Uterus (tissue), 4 donors: ENCODE measurements at places on chromosomes 2 and 18. TPM values are rescaled to one million over a fixed set of nuclear protein-coding genes. Genes with fewer than 3 reads are reported as not detected.
A peak's percentile ranks its signal among the peaks of the same experiment; 100 is the strongest.

DNA sequence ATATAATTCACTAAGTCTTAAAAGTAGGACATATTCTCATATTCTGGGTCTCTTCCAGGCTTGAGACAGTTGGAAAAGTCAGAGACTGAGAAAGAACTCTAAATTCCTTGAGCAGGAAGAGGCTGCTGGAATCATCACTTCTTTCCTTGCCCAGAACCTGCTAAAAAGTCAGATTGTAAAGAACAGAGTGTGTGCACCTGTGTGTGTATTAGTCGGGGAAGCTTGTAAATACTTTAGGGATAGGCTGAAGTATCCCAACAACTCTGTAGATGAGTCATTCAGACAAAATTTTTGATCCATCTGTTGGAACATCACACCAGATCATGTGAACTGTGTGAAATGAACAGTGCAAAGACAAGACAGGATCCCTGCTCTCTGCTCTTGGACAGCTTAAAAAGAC lies 16.1 kb downstream of the GAREM1 start:
- DNase-seq = no peak

- peak; percentile 63 for DNase-seq
Measured at GRCh38 chr2:120729406-120730399, 6.0 kb upstream of the GLI2 start.

GRCh38 chr2:42456126-42456839 lies 37.5 kb downstream of the KCNG3 start:
- no peak for DNase-seq

- no peak for DNase-seq
Measured at GRCh38 chr18:77254711-77255405, 5.2 kb downstream of the GALR1 start.

- no peak for DNase-seq
Measured at GRCh38 chr2:199668645-199669044, 182.3 kb downstream of the FTCDNL1 start.

GRCh38 chr2:230956827-230957755 lies 32.0 kb upstream of the GPR55 start:
- no peak for DNase-seq

DNA sequence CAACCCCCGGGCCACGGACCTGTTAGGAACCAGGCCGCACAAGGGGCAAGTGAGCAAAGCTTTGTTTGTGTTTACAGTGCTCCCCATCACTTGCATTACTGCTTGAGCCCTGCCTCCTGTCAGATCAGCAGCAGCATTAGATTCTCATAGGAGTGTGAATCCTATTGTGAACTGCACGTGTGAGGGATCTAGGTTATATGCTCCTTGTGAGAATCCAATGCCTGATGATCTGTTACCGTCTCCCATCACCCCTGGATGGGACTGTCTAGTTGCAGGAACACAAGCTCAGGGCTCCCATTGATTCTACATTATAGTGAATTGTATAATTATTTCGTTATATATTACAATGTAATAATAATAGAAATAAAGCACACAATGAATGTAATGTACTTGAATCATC lies 125.6 kb downstream of the FMNL2 start:
- no peak for DNase-seq

DNA sequence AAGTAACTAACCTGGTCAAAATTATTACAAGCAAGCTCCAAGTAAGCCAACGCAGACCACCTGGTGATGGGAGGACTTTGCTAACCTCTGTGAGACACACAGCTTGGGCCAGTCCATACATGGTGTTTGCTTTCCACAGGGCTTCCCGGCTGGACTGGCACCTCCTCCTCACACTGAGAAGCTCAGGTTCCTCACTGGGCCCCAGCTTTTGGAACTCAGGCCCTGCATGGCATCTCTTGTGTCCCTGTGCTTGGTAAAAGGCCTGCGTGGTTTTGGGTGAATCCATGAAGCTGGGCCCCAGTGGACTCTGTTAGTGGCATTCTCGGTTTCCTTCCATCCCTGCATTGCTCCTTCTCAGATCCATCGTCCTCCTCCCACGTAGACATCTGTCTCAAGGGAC lies 123.4 kb downstream of the VAPA start:
- DNase-seq = peak; percentile 7

DNA sequence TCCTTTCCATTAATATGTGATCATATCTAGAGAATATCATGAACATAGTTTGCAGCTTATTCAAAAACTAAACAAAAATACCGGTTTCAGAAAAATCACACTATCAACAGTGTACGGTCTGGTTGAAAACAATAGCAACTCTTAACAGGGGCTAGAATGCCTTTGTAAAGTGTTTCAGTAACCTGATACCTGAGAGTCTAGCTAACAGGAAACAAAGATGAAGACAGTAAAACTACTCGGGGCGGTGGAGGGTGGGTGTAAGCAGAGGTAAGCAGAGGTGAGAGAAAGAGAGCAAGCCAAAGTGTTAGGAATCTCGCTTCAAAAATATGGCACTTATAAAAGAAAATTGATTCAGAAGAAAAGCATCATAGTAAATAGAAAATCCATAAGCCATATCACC lies 109.0 kb upstream of the RGPD4 start:
- DNase-seq = no peak

DNA sequence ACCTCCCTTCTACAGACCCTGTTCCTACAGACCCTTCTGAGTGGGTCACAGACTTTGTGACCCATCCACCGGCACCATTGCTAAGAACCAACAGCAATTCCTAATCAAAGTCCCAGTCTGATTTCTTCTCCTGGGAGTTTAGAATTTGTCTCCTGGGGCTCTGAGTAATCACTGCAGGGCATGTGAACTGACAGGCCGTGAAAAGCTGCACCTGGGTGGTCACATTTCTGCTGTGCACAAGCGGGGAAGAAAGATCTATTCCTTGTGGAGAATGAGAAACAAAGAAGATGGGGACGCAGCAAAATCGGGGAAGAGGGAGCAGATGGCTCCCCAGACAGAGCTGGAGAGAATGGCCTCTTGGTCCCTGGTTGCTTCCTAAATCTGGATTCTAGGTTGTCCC lies 151.0 kb downstream of the ARL4C start:
- DNase-seq = no peak

GRCh38 chr2:199457147-199458008 lies at the start of gene SATB2:
TSS of gene SATB2 (minus strand) at chr2:199457939. CDS start at chr2:199456037, 1,902 bp downstream.
- DNase-seq = no peak

DNA sequence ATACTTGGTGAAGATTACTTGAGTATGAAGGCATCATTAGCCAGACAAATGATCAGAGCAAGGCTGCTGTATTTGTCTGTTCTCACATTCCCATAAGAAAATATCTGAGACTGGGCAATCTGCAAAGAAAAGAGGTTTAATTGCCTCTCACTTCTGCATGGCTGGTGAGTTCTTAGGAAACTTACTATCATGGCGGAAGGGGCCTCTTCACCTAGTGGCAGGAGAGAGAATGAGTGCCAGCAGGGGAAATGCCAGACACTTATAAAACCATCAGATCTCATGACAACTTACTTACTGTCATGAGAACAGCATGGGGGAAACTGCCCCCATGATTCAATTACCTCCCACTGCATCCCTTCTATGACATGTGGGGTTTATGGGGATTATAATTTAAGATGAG lies 452.3 kb downstream of the GALR1 start:
- DNase-seq = no peak

DNA sequence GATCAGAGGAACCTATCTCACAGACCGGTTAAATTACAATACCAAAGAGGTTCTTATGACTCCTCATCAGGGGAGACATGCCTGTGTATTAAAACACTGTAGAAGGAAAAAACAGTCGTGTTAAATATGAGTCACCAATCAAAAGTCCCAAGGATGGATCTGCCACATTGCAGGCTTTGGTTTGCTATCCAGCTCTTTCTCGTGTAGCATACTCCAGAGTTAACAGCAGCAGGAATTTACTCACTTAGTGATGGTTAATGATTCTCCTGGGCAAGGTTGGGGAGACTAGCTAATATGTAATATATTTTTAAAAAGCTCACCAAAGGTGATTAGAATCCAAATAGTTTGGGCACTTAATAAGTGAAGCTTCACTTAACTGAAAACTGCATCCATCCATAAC lies 109.7 kb downstream of the MBD5 start:
- DNase-seq = no peak

- DNase-seq = peak; percentile 77
Measured at GRCh38 chr2:109238580-109238979, 109.6 kb downstream of the SH3RF3 start.

DNA sequence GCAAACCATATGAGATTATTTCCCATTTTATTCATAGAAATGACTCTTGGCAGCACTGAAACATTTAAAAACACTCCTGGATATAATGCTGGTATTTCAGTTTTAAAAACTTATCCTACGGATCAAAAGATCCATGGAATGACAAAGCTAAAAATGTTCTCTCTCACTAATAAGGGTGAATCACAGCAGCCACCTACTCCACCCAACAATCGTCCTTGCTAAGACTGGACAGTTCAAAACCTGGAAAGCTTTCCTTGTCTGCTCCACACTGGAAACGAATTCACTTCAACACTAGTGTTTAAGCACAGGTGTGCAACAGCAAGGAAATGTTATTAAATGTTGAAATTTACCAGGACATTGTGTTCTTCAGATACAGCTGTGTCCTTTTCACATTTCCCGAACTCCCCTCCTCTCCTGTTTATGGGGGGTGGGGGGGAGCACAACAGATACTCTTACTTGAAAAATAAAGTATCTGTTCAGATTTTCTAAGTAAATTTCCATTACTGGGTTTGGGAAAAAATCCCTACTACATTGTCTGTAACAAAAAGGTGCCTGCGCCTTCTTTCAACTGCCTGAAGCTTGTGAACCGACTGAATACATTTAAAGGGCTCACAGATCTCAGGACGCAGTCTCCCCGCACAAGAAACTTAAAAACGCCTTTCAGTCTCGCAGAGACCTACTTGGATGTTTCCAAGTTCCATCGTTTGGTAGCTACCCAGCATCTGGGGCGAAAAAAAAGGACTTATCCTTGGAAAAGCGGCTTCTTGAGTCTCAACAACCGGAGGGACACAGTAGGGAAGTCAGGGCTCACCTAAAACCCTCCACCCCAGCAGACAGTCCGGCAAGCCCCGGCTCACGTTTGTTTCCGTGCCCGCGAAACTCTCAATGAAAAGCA lies 1.3 kb downstream of the YWHAQ start:
- DNase-seq = no peak

GRCh38 chr2:135281379-135281778 lies 229.3 kb downstream of the RAB3GAP1 start:
- no peak for DNase-seq

GRCh38 chr2:181459621-181460021 lies 2.4 kb downstream of the ITGA4 start:
- DNase-seq = no peak

DNA sequence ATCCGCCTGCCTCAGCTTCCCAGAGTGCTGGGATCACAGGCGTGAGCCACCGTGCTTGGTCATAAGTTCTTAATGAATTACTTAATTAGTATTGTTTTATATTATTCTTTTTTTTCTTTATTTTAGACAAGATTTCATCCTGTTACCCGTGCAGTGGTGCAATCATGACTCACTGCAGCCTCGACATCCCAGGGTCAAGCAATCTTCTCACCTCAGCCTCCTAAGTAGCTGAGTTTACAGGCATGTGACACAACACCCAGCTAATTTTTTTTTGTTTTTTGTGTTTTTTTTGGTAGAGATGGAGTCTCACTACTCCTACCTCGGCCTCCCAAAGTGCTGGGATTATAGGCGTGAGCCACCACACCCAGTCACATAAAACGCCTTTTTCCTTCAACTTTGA lies 17.3 kb downstream of the C2orf42 start:
- no peak for DNase-seq

DNA sequence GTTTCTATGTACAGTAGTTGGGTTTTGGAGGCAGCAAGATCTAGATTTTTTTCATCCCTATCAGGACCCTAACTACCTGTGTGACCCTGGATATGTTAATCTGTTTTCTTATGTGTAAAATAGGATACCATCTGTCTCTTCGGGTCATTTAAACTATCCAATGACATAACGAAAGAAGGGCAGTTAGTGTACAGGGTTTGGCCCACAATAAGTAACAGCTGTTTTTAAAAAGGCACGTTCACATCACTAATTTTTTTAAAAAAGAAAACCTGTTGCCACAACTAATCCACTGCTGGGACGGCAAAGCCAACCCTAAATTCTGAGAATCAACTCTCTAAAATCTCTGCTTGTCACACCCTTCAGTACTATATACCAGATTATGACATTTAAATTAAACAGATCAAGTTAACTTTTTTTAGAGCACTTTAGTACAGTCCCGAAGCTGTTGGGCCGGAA lies 869 bp downstream of the USP40 start:
- no peak for DNase-seq

DNA sequence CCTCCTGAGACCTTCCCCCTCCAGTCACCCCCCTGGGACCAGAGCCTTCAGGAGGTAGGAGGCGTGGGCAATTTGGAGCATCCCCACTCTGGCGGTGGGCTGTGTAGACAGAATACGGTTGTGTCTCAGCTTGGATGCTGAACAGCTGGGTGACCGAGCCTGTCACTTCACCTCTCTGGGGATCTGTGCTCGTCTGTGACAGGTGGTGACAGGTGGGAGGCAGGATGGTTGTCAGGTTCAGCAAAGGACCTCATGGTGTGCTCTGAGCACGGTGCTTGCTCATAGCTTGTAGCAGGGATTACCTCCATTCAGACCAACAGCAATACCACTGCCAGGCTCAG lies 186.5 kb upstream of the HS6ST1 start:
- DNase-seq = no peak

GRCh38 chr18:25830787-25831186 lies 259.6 kb downstream of the SS18 start:
- DNase-seq = no peak

- DNase-seq = no peak
Measured at GRCh38 chr18:22241921-22242361, 72.6 kb downstream of the GATA6 start.

Gene LRRTM1
- total RNA-seq = not detected

Gene UGT1A6
- total RNA-seq = not detected

Gene CD8A
- 0.07 TPM for total RNA-seq

Gene RUFY4
- total RNA-seq = not detected

Gene DCDC2C
- not detected for total RNA-seq

Gene TEKT4
- not detected for total RNA-seq

Gene CFAP221
- total RNA-seq = 0.51 TPM

Gene MEP1B
- total RNA-seq = not detected

Gene WDR12
- total RNA-seq = 2.9 TPM

Gene REG1B
- not detected for total RNA-seq

Gene HOXD13
- not detected for total RNA-seq

Gene FAM117B
- 7.2 TPM for total RNA-seq

Gene GPR45
- not detected for total RNA-seq

Gene GALR1
- not detected for total RNA-seq

Gene FAM237A
- total RNA-seq = not detected

Gene SALL3
- 0.28 TPM for total RNA-seq

Gene TNS1
- 439 TPM for total RNA-seq

Gene EVX2
- total RNA-seq = not detected

Gene PLEKHA3
- 45.5 TPM for total RNA-seq

Gene ACYP2
- total RNA-seq = 44.3 TPM

Gene KIF5C
- 1.4 TPM for total RNA-seq
